EH (cell line): ENCODE measurements at places on chromosomes 4 and X.

GRCh38 chr4:83618991-83619645 is 83.2 kb downstream of the GPAT3 start:
- DNase-seq: peak; percentile 35

- DNase-seq: no peak
Observed at GRCh38 chr4:31807036-31807435, 1086.9 kb downstream of the PCDH7 start.

DNA sequence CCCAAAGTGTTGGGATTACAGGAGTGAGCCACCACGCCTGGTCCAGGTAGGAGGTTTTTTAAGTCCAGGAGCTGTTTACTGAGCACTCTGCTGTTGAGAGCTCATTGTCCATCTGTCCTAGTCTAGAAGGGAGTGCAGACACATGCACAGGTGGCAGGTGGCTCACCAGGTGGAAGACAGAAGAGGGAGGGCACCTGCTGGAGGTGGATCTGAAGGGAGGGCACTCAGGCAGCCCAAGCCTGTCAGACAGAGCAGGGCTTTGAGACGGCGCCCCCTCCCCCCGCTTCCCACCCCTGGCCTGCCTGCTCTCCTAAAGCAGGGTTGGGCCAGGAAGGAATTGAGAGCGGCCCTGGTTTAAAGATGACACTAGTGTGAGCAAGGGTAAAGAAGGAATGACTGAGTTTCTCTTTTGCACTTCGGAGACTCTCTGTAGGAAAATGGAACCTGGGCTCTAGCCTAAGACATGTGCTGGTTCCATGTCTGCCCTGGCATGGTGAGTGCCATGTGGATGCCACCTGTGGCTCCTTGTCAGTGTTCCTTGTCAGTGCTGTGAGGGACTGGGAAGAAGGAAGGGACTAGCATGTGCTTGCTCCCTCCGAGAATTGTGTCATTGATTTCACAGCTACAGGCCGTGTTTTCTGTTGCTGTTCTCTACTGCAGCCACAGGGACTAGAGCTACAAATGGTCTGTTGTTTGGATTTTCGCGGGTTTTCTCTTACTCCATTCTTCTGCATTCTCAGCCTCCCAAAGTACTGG is 108.6 kb downstream of the TNIP2 start:
- DNase-seq: no peak

DNA sequence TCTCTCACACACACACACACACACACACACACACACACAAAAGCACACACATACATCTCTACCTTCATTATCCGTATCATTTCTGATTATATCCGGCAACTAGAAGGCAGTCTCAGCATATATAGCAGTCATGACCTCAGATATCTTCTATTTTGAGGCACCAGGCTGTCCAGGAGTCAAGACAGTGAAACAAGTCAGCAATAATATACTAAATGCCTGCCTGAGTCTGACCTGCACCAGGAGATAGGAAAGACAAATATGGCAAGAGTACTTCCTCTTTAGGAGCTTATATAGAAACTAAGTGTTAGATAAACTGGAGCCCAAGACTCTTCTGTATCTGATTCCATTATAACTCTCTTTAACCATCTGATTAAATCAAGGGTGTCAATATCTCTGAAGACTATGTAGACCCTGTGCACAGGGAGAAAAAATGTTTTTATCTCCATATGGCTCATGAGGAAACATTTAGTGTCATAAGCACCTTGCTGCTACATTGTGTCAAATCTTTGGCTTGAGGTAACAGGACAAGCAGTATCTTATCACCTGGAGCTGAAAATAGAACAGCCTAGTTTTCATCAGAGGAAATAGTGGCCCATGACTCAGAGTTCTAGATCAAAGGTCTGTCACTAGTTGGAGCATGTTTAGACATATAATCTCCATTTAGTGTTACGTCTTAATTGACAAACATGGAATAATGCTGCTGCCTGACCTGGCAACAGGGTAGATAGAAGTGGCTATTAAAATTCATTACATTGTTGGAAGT is 27.0 kb upstream of the FAM47B start:
- no peak for DNase-seq

- no peak for DNase-seq
Observed at GRCh38 chr4:148061141-148061481, 329.2 kb downstream of the ARHGAP10 start.

GRCh38 chrX:150547375-150548115 is 20.9 kb upstream of the MTM1 start:
- DNase-seq: peak; percentile 58

DNA sequence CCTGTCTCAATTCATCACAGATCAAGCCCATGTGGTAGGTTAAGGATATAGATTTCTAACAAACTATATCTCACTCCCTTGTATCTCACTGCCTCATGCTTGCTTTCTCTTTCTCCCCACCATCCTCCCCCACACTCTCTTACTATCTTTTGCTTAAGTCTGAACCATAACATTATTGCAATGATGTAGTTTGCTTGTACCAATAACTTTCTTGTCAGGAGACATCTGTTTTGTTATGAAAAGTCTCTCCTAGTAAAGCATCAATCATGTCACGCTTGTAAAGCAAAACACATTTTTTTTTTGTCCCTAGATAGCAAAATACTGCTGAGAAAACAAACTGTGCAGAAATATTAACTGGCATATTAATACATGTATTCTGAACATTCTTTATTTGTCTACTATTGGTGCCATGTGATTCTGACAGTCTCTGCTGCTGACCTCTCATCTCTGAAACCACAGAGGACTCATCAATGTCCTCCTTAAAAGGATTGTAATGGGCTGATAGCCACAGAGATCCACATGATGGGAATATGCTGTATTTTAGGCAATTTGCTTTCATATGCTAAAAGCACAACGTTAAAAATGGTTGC is 217.5 kb downstream of the VEGFC start:
- DNase-seq: peak; percentile 41

GRCh38 chr4:2364654-2365053 is 53.8 kb downstream of the ZFYVE28 start:
- DNase-seq: peak; percentile 78

DNA sequence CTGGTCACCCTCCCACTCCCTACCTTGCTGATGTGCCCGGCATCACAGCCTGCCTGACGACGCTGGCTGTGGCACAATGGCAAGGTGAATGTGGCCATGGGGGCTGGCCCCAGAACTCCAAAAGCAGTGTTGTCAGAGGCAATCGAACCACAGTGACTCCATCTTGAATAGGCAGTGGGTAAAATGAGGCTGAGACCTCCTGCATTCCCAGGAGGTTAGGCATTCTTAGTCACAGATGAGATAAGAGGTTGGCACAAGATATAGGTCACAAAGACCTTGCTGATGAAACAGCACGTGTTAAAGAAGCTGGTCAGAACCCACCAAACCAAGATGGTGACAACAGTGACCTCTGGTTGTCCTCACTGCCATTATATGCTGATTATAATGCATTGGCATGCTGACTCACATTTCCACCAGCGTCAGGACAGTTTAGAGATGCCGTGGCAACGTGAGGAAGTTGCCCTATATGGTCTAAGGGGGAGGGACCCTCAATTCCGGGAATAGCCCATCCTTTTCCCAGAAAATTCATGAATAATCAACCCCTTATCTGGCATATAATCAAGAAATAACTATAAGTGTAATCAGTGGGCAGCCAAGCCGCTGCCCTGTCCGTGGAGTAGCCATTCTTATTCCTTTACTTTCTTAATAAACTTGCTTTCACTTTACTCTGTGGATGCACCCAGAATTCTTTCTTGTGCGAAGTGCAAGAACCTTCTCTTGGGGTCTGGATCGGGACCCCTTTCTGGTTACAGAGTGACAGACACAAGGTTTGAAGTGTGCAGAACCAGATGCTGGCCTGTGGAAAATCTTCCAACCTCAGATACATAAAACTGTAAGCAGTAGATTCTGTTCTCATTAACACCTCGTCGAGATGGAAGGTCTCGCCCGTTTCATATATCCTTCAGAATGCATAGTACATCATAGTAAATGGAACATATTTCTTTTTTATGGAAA is 26.8 kb upstream of the CLDN24 start:
- DNase-seq: peak; percentile 99

- peak; percentile 59 for DNase-seq
Observed at GRCh38 chrX:13357925-13358324, 38.1 kb upstream of the ATXN3L start.

- peak; percentile 47 for DNase-seq
Observed at GRCh38 chrX:15761564-15762191, 23.6 kb downstream of the CA5B start.

GRCh38 chr4:139777757-139778156 is 112.1 kb downstream of the MGST2 start:
- no peak for DNase-seq

GRCh38 chrX:41381685-41382084 is 47.7 kb downstream of the DDX3X start:
- peak; percentile 91 for DNase-seq

GRCh38 chrX:18890049-18890381 is 93.9 kb downstream of the PHKA2 start:
- DNase-seq: no peak

GRCh38 chr4:11599064-11599463 is 170.4 kb upstream of the HS3ST1 start:
- no peak for DNase-seq

GRCh38 chrX:24515447-24515846 is 50.4 kb downstream of the PDK3 start:
- DNase-seq: peak; percentile 1

DNA sequence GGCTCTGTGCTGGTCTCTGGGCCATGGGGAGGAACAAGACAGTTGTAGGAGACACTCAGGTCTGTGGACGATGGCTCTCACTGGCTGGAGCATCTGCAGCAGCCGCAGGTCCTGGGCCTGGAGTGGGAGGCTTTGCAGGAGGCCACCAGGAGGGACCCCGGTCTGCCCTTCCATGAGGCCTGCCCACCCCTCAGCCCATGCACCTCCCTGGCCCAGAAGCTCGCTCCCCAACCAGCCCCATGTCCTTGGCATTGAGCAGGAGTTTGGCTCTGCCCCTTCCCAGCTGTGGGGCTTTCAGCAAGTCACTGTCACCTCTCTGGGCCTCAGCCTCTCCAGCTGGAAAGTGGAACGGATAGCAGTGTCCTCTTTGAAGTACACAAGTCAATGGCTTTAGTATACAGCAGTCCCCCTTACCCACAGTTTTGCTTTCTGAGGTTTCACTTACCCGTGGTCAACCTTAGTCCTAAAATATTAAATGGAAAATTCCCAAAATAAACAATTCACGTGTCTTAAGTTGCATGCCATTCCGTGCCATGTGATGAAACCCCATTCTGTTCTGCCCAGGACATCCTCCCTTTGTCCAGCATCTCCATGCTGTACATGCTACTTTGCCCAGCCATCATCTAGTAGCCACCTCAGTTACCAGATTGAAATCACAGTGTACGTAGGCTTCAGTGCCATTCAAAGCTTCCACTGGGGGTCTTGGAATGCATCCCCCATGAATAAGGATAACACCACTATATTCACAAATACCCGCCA is 104.0 kb downstream of the CPZ start:
- no peak for DNase-seq

- no peak for DNase-seq
Observed at GRCh38 chr4:32031026-32031425, 1310.9 kb downstream of the PCDH7 start.

GRCh38 chr4:3009422-3009821 is 46.1 kb downstream of the GRK4 start:
- no peak for DNase-seq

- no peak for DNase-seq
Observed at GRCh38 chrX:96838537-96838936, 45.2 kb upstream of the RPA4 start.

- no peak for DNase-seq
Observed at GRCh38 chr4:69489856-69490255, 5.8 kb downstream of the UGT2B4 start.

DNA sequence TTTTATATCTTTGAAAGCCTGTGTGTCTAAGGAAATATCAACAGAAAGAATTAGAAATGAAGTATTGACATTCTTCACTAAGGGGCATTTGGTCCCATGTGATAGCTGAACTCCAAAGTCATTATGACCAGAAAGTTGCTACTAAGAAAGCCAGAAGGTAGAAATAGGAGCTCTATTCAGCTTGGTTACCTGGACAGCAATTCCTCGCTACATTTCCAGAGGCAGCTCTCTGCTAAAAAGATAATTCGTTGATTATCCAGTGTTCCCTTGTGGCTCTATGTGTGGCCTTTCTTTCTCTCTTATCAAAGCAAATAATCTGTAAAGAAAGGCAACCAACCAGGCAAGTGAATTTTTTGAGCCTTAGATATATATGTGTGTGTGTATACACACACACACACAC is 341.3 kb downstream of the ADGRL3 start:
- no peak for DNase-seq

GRCh38 chr4:52374877-52375276 is 284.2 kb downstream of the USP46 start:
- no peak for DNase-seq

GRCh38 chr4:5186271-5187064 is 135.2 kb downstream of the STK32B start:
- DNase-seq: no peak

GRCh38 chr4:83885256-83886182 is 349.6 kb downstream of the GPAT3 start:
- no peak for DNase-seq

GRCh38 chr4:81982846-81983540 is 390.8 kb downstream of the HNRNPD start:
- DNase-seq: no peak

DNA sequence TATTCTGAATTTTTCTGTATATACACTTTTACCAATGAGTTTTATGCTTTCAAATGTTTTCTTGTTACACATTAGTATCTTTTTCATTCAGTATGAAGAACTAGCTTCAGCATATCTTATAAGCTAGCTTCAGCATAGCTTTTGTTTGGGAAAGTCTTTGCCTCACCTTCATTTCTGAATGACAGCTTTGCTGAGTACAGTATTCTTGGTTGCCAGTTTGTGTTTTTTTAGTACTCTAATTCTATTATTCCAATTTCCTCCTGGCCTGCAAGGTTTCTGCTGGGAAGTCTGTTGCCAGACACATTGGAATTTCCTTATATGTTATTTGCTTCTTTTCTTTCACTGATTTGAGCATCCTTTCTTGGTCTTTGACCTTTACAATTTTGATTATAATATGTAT is 278.8 kb downstream of the SPATA18 start:
- DNase-seq: no peak

DNA sequence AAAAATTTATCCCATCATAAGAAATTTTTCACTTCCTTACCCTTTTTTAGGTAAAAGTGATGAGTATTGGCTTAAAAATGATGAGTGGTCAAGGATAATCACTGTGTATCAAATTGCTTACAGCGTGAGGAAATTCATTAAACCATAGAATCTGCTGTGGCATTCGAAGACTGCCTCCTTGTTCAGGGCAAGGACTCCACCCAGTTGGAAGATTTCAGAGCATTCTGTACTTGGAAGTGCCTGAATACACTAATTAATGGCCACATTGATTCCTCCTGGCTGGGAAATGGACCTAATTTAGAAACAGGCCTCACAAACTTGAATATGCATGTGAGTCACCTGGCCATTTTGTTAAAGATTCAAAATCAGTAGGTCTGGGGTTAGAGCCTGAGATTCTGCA is 83.2 kb downstream of the HHIP start:
- no peak for DNase-seq

DNA sequence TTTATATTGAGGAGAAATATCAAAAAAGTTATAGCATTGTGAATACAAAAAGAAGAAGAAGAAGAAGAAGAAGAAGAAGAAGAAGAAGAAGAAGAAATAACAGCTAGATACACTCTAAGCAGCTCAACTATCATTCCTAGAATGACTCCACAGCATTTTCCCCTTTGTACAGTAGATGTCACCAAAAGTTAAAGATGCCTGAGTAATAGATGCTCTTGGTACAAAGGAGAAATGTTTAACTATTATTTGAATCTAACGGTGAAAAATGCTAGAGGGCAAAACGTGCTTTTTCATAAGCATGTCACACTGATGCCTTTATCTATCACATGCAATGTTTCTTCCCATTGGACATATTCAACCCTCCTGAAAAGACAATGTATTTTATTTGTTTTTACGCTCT is 178.4 kb upstream of the GPRIN3 start:
- DNase-seq: peak; percentile 39

GRCh38 chr4:124973716-124974115 is 261.2 kb upstream of the ANKRD50 start:
- DNase-seq: no peak
